ENCODE measurements at places on chromosomes 2 and 18.

DNA sequence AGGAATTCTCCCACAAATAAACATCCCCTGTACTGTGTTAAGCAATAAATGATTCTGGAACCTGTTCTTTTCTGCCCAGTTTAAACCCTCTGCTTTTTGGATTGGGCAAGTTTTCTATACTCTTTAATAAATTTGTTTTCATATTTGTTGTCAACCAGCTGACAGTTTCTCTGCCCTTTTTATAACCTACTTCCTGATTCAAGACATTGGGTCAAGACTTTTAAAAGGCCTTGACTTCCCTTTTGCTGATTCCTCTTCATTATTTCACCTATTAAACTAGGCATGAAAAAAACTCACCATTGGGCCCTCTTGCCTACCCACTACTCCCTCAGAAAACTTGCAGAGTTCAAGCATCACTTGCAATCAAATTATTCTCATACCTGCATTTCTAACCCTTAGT lies 459.5 kb downstream of the ARHGAP15 start:
- no peak for DNase-seq

GRCh38 chr2:164721430-164721829 lies 100.1 kb upstream of the GRB14 start:
- no peak for DNase-seq

- no peak for DNase-seq
Measured at GRCh38 chr18:3383381-3383915, 66.5 kb upstream of the TGIF1 start.

DNA sequence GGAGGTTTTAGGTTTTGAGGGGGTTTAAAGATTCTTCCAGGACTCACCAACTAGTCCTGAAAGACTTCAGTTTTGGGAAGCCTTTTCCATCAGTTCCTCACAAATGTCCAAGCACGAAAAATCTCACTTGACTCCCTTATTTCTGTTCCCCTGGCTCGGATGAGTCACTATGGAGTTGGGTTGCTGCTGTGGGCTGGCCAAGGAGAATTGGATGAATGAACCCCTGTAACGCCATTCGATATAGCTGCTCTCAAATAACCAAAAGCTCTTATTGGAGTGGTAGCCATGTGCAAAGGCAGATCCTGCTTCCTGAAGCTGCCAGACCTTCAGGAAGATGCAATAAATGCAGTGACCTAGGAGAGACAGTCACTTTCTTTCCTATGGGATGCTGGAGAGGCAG lies 417.0 kb downstream of the ZNF521 start:
- no peak for DNase-seq

DNA sequence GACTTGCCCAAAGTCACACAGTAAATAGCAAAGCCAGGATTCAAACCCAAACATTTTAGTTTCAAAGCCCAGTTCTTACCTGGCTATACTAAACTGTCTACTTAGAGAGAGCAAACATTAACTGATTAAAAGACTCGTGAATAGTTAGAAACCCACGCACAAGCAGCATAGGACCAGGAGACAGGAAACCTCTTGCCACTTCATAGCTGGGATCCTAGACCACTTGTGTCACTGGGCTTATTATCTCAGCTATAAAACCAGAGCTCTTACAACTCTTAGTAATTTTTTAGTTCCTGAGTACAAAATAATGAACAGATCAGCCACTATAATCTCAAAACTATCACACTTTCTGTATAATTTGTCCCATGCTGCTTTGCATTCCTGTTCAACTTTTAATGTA lies 2.4 kb upstream of the AAK1 start:
- DNase-seq = no peak

GRCh38 chr2:109188898-109189297 lies 59.9 kb downstream of the SH3RF3 start:
- DNase-seq = no peak

DNA sequence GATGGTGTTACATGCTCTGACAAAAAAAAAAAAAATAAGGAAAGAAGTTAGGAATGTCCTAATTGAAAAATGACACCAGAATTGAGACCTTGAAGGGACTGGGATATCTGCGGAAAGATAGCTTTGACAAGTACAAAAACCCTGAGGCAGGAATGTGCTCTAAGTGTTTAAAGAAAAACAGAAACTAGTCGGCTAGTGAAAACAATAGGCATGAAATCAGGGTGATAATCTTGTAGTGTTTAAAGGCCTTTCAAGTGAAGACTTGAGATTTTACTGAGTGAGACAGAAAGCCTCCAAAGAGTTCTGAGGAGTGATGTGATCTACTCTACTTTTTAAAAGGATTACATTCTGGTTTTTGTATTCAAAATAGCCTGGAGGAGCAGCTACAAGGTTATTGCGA lies 107.4 kb downstream of the COBLL1 start:
- no peak for DNase-seq

- DNase-seq = no peak
Measured at GRCh38 chr2:111694700-111695101, 189.3 kb downstream of the ANAPC1 start.

- DNase-seq = no peak
Measured at GRCh38 chr2:221135699-221136098, 436.4 kb downstream of the EPHA4 start.

DNA sequence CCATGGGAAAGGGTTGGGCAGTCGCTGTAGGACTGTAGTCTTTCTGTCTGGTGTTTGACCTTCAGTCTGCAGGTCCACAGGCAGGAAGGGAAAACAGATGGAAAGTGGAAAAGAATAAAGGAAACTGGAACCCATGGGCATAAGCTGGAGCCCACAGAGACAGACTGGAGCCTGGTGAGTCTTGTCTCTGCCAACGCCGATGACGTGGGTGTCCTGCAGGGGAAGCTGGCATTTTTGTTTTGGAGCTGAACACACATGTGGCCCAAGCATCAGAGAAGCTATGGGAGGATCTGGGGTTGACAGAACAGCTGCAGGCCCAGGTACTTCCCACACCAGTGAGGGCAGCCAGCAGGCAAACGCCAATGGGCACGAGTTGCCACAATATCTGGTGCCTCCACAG lies 28.2 kb upstream of the SOCS6 start:
- no peak for DNase-seq

GRCh38 chr18:41751161-41751560 lies 203.9 kb upstream of the PIK3C3 start:
- DNase-seq = no peak

DNA sequence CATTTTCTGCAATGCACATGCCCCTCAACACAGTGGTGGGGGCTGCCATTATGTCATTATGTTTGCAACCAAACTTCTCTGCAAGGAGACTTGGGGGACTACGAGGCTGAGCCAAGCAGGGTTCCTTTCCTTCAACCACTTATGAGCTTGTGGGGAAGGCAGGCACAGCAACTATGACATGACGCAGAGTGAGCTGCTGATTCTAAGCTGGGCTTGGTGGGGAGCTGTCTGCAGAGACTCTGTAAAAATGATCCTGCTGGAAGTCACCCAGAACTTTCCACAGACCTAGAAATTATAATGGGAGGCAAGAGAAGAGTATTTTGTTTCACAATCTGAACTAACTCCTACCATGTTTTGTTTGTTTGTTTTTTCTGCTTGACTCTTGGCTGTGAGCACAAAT lies 55.6 kb downstream of the INPP5D start:
- DNase-seq = no peak

DNA sequence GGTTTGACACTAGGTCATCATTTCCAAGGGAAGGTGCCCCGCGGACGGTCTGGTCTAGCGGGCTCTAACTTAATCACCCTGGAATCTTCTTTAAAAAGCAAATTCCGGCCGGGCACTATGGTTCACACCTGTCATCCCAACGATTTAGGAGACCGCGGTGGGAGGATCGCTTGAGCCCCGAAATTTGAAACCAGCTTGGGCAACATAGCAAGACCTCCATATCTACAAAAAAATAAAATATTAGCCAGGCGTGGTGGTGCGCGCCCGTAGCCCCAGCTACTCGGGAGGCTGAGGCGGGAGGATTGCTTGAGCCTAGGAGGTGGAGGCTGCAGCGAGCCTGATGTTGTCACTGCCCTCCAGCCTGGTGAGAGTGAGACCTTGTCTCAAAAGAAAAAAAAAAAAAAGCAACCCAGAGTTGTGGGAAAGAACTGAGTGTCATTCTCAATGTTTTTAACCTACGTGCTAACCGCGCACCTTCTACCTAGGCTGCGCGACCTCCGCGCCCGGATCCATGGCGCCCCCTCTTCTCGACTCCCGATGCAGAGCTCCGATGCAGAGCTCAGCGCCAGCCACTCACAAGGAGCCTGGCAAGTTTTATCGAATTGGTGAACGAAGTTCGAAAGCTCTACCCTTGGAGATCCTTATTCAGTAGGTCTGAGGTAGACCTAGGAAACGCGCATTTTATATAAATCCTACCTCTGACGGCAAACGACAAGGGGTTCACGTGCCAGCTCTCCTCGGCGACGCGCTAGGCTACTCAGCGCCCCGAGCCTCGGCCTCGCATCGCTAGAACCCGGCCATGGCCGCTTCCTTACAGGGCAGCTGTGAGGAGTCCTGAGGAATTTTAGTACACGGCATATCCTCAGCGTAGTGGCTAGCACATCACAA lies 888 bp upstream of the TWSG1 start:
- no peak for DNase-seq

- DNase-seq = no peak
Measured at GRCh38 chr18:23357996-23358594, 95.0 kb upstream of the RIOK3 start.

DNA sequence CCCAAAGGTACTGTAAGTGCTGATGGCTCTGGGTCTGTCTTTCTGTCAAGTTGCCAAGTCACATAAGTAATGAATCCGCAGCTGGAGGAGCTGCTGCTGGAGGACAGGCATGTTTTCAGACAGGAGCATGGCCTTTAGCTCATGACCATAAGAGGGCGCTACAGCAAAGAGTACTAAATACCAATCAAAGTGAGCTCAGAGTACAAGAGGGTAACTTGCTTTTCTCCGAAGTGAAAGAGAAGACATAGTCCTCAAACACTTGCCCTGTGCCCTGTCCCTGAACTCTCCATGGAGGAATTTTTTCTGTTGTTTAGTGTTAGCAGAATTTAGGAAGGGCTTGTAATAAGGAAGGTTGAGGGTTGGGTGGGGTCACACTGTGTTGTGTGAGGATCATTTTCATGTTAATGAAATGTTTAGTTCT lies 58.0 kb upstream of the EML6 start:
- DNase-seq = peak; percentile 62

DNA sequence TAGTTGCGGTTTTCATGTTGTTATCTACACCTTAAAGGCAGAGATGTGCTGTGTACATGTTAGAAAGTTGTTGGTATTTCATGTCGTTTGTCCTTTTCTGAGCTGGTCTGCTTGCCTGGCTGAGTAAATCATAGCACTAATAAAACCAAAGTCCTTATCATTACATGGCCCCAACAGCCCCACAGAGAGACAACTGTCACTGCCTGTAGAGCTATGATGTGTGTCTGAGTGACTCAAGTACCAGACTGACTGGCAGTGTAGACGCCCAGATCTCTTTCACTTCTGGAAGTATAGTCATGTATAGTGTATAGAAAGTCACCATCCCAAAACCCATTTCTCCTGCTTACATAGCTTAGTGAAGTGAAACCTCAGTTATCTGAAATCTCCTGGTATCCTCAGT lies 4.3 kb downstream of the SOCS6 start:
- DNase-seq = peak; percentile 26

GRCh38 chr2:44623622-44624351 lies 262.0 kb downstream of the CAMKMT start:
- no peak for DNase-seq

GRCh38 chr2:227534714-227535113 lies 62.8 kb downstream of the AGFG1 start:
- no peak for DNase-seq

- DNase-seq = no peak
Measured at GRCh38 chr2:173773076-173773475, 192.1 kb downstream of the SP3 start.

DNA sequence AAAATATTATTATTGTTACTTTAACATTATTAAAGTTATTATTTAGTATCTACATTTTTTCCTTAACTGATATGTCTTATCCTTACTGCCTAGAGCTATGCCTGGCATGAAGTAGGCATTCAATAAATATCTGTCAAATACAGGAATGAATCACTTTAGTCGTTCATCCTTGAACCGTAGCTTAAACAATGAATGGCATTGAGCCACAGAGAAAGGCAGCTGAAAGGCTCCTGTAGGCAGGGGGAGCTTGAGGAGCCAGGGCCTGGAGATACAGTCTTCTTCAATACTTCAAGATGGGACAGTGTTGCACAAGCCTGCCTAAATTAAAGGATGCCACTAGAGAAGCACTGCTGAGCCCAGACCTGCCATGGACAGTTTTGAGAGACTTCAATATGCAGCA lies 22.5 kb downstream of the CYRIA start:
- no peak for DNase-seq

DNA sequence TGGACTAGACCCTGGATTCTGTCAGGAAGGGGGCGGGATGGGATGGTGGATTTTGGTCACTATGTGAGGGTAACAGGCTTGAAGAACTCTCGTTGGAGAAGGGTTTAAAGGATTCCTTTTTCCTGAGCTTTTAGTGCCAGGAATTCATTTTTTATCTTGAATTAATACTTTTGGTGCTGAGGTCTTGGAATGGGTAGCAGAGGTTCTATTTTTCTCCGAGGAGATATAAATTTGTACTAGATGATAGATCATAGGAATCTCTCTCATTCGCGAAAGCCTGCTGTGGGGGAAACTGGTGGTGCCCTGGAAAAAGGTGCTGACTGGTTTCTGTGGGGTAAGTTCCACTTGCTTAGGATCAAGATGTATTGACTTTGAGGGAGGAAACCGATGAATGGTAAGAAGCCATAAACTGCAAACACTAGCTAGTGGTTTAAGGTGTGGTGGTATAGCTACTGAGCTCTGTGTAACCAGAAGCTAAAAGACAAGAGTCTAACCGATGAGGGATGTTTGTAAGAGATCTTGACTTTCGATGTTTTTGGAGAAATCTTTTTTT lies 706 bp downstream of the AGPS start:
- peak; percentile 23 for DNase-seq

DNA sequence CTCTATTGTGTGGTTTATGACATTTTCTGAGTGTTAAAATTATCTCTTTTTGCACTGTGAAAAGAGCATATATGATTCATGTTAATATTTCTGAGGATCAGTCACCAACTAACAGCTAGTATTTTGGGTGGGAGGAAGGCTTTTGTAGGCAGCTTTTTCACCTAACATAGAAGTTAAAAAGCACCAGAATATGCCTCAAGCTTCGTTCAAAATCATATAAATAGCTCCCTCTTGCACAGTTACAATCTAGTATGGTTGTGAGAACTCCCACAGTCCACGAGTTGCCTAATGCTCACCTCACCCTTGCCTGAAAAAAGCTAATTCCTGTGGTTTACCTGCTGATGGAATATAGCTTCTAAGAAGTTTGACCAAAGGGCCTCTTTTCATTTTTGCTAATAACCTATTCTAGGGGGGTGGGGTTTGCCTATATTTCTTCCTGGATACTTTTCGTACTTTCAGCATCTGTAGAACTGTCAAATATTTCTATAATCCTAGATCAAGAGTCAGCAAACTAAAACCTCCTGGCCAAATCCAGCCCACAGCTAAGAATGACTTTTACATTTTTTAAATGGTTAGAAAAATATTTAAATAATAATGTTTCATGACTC lies 167.1 kb upstream of the FOSL2 start:
- DNase-seq = no peak

DNA sequence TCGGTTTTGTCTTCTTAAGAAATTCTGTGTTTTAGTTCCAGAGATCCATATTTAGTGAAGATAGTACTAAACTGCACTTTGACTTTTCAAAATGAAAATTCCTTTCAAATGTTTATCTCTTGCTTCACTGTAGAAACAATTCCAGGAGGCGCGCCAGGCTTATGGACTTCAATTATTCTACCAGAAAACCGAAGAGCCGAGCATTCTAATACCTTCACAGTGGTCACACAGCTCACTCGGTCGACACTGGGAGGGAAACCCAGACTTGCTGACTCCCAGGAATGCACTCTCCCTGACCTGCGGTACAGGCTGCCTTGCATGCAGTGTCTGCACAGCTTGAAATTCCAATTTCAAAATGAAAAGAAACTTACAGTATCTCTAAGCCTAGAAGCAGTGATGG lies 119.9 kb upstream of the PIEZO2 start:
- DNase-seq = no peak

Data from activated CD4-positive, alpha-beta T cell treated with anti-CD3 and anti-CD28 coated beads, Interleukin-2, Interleukin-4, amounts not matched to agents 100 ng/mL and 50 ng/mL, durations not matched to agents 16 hours and 8 hours (primary cell).